Stimulated activated CD8-positive, alpha-beta memory T cell treated with anti-CD3 and anti-CD28 coated beads, Interleukin-15, amount 100 ng/mL, for 24 hours (primary cell): ENCODE measurements at places on chromosomes 7 and 10.
A peak's percentile ranks its signal among the peaks of the same experiment; 100 is the strongest.

DNA sequence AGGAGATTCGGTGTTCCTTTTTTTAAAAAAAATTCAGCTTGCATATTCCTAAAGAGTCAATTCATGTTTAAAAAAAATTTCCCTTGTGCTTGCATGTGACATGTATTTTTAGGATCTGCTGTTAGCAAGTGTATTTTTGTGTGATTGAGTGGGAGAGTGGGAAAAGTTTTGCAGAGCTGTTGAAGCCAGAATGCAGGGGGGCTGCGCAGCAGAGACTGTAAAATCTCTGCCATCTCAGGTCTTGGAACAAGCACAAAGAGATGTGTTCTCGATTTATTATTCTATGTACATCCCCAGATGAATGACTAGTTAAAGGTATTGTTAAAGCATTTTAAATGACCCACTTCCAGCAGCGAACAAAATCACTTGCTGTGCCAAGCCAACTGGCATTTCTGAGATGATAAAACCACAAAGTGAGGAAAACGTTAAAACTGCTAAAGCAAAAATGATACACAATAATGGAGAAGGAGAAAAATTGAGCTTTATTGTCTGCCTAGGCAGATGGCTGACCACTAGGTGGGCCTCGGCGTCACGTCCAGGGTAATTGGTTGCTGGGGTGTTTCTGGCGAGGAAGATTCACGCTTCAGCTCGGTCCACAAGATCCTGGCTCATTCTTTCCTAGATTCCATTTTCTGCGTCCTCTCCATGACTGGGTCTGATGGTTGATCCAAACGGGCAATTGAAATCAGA, 67.0 kb upstream of the ATRNL1 start:
- no peak for DNase-seq

DNA sequence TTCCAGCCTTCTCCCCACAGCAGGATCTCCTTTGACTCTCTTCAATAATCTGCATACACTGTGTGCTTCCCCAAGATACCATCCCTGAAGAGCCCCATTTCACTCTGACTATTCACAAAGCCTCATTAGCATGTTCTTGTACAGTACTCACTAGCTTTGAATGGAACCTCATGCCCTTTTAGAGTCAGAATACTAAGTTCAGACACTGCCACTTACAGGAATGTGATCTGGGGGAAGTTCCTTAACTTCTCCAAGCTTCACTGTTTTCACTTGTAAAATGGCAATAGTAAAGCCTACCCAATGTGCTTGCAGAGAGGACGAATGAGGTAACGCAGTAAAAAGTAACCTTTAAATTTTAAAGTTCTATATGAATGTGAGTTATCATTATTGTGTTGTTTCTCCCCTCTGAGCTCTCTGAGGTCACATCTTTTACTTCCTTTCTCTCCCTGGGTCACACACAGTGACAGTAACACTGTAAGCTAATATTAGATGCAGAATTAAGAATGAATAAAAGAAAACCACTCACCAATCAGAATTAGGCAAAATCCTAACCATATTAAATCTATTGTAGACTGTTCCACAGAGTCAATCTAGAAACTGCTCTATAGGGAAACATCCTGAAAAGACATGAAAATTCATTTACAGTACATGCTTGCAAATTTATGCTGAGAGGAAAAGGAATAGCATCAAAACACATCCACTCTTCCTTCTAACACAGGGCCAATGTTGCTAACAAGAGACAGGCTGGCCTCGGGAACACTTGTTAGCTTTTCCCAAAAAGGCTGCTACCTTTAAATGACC, 64.2 kb upstream of the IL6 start:
- no peak for DNase-seq

DNA sequence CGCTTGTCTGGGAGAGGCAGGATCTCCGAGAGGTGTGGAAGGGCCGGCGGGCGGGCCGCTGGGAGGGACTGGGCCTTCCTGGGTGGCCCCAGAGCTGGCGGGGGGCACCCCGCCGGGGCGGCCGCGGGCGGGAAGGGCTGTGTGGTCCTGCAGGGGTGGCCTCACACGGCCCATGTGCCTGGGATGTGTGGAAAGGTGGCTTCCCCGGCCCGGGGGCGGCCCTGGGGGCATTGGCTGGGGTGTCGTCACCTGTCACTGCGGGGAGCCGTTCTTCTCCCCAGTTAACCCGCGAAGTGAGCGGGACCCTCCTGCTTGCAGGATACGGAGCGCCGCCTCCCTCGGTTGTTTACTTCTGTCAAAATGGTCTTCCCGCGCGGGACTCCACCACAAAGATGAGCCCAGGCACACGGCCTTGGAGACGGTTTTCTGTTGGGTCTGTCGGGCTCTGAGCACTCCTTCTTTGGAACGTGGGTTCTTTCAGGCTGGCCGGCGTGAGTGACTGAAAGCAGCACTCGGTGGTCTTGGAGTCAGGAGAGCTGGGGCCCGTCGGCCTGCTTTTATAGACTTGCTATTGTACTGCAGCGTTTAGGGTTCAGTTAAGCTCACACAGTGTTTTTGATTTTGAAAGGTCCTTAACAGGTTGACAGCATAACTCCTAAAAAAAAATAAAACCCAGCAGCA, 700 bp downstream of the SMC3 start:
- peak; percentile 28 for DNase-seq

- DNase-seq = no peak
Observed at GRCh38 chr7:3117488-3118231, 74.0 kb upstream of the CARD11 start.

DNA sequence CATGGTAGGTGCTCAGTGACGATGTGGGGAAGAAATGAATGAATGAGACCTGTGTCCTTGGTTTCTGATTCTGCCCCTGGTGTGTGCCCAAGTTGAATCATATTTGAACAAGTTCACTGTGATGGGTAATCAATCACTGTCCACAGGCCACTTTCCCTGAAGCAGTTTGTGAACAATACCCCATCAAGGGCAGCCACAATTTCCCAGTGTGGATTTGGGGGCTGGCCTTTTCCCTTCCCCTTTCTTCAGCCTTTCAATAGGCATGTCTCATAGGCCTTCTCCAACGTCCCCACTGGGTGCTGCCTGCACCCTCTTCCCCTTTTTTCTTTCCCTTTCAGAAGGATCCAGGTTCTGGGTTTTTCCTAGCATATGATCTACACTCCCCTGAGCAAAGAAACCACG, 64.7 kb downstream of the CREB5 start:
- DNase-seq = no peak

- no peak for DNase-seq
Observed at GRCh38 chr7:71511361-71511807, 379.4 kb downstream of the GALNT17 start.

- DNase-seq = no peak
Observed at GRCh38 chr10:17510242-17510908, 56.0 kb upstream of the ST8SIA6 start.

DNA sequence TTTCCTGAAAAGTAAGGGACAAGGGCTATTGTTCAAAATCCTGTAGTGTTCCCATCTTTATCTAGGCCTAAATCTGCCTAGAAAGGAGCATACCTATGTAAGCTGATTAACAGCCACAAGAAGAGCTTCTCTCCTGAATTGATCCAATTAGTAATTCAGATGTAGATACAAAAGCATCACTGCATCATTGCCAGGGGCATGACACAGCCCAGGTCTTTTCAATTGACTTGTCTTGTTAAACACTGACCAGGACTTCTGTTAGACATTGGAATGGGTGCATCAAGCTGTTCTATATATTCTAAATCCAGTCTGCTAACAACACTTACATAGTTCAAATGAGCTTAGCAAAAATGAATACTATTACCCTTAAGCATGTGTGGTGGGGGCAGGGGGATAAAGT, 589.2 kb downstream of the INHBA start:
- no peak for DNase-seq

DNA sequence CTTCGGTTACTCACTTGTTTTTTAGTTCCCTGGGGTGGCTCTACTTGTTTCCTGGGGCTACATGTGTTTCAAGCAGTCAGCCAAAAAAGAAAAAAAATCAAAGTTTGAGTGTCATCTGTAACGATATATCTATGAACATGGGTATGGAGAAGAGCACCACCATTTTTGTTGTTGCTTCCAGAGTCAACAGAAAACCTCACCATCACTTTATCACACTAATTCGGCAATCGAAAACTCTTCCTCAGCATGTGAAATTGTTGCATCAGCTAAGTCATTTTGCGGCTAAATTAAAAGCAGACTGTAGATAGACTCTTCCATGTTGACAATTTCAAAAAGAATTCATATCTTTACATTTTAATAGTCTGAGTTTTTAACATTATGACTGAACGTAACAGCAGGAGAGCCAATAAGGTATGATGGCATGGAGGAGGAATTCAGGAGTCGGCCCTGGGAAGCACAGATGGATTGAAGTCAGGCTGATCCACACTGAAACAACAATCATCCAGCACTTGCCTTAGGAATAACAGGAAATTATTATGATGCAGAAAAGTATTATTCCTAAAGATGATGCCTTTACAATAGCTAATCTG, 455.7 kb upstream of the KLF6 start:
- DNase-seq = no peak

DNA sequence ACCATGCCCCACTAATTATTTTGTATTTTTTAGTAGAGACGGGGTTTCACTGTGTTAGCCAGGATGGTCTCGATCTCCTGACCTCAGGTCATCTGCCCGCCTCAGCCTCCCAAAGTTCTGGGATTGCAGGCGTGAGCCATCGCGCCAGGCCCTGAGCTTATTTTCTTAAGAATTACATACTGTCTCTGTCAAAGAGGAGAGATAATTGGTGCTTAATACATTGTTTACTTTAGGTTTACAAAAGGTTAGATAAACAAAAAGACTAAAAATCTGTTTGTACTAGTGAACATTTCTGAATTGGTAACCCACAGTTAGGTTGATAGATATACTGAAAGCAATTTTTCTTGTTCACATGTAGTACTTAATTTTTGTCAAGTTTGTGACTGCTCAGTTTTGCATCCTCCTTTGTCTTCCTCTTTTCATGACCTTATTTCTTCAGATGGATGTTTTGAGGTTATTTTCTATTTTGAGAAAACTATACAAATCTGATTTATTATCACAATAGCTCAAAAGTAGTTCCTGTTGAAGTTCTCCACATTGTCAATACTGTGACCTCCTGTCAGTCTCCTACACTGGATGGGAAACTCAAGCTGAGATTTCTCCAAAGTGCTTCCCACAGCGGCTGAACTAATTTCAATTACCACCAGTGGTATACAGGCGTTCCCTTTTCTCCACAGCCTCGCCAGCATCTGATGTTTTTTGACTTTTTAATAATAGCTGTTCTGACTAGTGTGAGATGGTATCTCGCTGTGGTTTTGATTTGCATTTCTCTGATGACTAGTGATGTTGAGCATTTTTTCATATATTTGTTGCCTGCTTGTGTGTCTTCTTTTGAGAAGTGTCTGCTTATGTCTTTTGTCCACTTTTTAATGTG, 22.5 kb downstream of the HHEX start:
- no peak for DNase-seq

DNA sequence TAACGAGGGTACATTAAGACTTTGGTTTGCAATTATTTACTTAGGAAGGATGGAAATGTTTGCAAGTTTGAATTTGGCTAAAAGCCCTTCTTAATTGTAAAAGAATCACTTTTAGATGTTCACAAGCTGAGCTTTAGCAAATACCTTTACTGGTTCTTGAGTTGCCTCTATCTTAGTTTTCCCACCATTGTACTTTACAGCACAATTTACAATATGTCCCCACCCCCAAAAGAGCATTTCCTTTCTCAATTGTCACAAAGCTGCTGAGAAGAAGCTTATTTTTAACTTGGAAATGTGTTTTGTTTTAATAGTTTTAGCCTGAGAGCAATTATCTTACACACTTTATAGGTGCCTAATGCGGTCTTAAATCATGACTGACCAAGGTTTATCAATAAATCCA, 81.1 kb downstream of the MET start:
- no peak for DNase-seq

GRCh38 chr10:29709484-29710002, 74.8 kb upstream of the SVIL start:
- no peak for DNase-seq

GRCh38 chr7:158958618-158959017, 102.3 kb downstream of the DYNC2I1 start:
- DNase-seq = no peak
